BE2C (cell line): ENCODE measurements at places on chromosomes 11 and 22.

GRCh38 chr11:130874955-130875531 is 41.2 kb downstream of the SNX19 start:
- no peak for DNase-seq

DNA sequence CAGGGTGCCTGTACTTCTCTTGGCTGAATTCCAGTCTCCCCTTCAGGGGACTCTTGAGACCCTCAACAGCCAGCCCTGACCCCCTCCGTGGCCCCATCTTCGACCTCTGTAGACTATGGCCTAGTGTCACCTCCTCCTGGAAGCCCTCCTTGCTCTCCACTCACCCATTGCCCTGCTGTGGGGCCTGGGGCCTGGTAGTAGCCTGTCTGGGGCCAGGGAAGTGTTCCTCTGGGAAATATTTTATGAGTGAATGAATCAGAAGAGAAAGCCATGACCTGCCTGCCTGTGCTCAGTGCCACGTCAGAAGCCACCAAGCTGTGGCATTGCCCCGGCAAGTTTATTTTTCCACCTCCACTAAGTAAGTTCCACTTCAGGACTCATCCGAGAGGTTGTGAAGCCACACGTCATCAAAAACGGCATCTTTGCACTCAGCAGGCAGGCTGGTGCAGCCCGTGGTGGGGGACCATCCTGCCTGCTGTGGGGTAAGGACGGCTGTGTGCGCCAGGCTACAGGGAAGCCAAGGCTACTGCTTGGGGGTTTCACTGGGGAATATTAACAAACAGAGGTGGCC is 59.6 kb upstream of the PPARA start:
- peak; percentile 12 for DNase-seq

GRCh38 chr11:132278801-132279574 is 908.6 kb downstream of the NTM start:
- no peak for DNase-seq

DNA sequence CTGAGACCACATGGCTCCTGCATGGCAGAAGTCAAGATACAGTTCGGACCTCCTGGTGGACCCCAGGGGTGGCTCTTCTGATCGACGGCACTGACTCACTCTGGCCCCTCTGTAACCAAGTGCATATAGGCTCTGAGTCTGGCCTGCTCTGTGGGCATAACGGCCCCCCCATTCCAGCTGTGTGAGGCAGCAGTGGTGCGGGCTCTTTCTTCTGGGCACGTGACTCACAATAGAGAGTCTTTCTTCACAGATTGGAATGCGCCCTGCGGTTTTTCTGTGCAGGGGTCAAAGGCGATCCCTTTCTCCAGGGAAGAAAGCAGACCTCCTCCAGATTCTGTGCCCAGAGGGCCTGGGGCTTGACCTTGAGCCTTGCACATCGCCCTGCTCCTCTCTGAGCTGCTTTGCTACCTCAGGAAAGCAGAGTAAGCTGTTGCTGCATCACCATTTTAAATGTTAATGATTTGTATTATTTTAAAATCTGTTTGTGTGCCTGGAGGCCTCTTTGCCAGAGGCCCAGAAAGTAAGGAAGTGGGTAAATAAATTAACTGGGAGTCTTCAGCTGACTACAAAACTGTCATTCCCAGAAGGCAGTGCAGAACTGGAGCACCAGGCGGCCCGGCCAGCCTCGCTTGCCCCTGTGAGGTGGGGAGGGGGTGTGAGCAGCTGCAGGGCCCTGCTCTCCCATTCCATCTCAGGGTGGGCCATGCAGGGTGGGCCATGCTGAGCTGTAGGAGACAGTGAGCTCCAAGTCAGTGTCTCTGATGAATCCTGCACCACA is 199.0 kb downstream of the GRIK4 start:
- DNase-seq: no peak

DNA sequence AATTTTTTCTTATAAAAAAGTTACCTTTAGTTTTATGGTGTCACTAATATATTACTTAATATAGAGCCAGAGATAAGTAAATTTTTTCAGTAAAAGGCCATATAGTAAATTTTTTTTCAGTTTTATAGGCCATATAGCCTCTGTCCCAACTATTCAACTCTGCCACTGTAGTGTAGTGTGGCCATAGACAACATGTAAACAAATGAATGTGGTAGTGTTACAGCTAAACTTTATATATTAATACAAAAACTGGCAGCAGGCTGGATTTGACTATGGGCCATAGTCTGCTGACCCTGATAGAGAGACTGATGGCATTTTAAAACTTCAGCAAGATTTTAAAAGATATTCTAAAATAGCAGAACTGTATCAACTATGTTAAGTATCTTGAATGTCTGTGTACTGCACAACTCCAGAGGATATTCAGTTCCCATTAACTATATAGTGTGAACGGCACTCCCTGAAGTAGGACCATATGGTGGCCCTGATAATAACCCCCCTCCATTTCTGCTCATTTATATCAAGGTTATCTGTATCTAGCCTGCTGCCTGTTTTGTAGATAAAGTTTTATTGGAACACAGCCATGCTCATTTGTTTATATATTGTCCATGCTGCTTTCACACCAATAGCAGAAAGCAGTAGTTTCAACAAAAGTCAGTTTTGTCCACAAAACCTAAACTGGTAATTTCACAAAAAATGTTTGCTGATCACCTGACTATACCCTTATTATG is 71.6 kb downstream of the PRMT3 start:
- no peak for DNase-seq

DNA sequence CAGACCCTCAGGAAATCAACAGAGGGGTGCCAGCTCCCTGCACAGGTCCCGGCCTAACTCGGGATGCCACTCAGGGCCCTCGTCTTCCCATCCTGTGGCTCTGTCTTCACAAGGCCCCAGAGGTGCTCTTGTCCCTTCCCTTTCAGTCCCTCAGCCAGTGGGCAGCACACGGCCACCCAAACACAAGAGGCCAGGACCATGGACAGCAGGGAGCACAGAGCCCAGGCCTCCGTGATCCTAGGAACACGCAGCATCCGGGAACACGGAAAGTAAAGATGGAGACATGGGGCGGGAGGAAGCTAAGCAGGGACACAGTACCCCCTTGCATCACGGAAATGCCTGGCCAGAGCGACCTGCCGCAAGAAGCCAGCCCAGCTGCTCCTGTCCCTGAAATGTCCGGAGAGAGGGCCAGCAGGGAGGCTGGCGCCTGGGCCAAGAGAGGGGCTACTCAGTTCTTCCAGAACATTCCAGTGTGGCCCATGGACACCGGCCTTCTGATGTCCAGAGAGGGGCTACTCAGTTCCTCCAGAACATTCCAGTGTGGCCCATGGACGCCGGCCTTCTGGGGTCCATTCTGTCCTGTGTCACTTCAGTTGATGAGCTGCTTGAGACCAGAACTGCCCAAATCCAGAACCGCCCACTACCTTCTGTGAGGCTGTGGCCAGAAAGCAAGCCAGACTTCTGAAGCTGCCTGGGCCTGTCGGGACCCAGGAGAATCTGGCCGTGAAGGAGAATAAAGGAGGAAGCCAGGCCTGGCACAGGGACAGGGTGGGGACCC is 274.0 kb downstream of the BRD1 start:
- no peak for DNase-seq

- DNase-seq: no peak
Observed at GRCh38 chr11:6587360-6587953, 16.0 kb downstream of the RRP8 start.

GRCh38 chr11:131893103-131893890 is 522.9 kb downstream of the NTM start:
- no peak for DNase-seq

- peak; percentile 22 for DNase-seq
Observed at GRCh38 chr22:17501679-17502285, 61.5 kb upstream of the SLC25A18 start.

DNA sequence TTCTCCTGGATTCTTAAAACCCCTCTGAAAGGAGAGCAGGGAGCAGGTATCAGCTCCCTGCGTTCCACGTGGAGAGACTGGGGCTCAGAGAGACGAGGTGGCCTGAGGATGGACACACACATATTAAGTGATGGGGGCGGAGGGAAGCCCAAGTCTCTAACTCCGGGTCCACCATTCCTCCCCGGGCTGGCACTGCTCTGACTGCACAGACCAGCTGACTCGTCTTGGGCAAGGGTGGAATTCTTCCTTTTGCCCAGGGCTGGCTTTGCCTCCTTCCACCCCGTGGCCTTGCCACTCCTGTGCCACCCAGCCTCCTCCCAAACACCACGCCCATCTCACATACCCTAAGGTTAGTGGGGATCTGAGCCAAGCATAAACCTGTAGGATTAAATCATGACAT is 65.0 kb downstream of the BUD13 start:
- DNase-seq: no peak

GRCh38 chr22:49627217-49628181 is 200.2 kb downstream of the BRD1 start:
- no peak for DNase-seq

DNA sequence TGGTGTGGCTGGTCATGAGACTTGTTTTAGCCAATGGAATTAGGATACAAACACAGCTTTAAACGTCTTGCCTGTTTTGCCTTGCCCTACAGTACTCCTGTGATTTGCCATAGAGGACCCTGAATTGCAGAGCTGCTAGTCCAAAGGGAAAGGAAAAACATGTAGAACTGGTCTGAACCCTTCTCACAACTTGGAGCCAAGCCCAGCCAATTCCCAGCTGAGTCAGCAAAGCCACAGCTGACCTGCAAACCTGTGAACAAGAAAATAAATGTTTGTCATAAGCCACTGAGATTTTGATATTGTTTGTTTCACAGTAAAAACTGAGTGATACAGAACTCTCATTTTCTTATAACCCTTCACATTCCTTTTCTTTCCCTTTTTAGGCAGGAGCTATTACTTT is 360.5 kb upstream of the API5 start:
- no peak for DNase-seq

DNA sequence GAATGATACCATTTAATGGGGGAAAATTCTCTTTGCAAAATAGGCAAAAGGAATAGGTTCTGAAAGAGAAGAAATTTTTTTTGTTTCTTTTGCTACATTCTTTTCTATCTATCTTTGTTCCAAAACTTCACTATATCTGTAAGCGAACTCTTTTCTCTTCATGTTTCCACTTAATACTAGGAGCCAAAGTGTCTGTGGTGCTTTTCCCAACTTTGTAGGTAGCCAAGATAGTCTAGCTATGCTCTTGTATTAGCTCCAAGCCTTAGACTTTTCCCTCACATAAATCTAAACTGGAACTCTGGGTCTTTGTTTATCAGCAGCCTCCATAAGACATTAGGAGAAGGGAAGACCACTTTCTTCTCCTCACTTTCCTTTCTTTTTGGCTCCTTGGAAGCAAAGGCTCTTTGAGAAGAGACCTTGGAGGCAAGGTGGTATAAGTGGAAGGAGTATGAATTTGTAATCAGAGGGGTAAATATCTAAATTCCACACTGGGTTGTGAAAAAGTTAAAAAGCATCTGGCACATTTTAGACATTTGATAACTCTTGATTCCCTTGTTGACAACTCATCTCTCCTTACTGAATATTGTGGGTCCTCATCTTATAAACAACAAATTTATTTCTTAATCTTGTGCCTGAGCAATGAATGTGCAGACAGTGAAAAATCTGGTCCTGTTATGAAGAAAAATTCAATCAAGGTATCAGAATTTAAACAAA is 130.0 kb downstream of the EHF start:
- no peak for DNase-seq

GRCh38 chr11:57974848-57975601 is 48.7 kb upstream of the OR9Q1 start:
- no peak for DNase-seq

DNA sequence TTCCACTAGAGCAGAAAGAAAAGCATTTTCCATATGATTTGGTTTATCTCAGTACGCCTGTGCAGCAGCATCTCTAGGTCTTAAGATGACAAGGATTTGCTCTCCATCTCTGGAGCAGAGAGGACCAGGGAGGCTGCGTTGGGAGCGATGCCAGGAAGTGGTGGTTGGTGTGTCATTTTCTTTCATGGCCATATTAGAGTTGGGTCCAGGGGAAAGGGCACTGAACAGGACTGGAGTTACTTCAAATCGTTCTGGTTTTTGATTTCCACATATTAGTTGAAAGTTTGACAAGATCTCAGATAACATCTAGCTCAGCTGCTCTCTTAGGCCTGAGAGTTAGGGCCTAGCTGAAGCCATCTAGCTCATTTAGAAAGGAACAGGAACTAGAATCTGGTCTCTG is 157.7 kb downstream of the ADAMTS15 start:
- DNase-seq: no peak

DNA sequence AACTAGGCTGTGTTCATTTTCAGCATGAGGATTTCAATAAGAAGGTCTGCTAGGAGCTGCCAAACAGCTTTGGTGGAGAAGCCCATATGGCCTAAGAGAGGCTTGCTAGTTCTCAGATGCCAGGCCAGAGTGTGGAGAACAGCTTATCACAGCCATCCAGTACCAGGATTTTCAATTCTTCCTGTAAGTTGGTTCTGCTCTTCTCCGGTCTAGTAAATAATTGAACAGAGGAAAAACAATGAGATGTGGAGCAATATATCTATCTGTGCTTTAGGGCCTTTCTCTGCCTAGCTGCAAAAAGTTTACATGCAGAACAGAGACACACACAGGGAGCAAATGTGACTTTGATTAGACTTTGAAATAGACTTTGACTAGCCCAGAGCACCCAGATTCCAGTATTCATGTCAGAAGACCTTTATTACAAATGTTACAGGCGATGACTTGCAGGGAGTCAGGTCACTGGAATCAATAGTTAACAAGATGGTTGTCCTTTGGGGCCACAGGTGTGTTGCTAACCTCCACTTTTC is 19.8 kb upstream of the PPP2R1B start:
- DNase-seq: no peak

- no peak for DNase-seq
Observed at GRCh38 chr11:47010179-47010578, 73.6 kb downstream of the CSTPP1 start.
